D341Med (cell line): ENCODE measurements at places on chromosomes 2 and 18.
A peak's percentile ranks its signal among the peaks of the same experiment; 100 is the strongest.

GRCh38 chr18:57141208-57142129 lies 5.4 kb upstream of the BOD1L2 start:
- DNase-seq = no peak

GRCh38 chr2:84959566-84960506 lies 11.1 kb upstream of the KCMF1 start:
- DNase-seq = no peak

DNA sequence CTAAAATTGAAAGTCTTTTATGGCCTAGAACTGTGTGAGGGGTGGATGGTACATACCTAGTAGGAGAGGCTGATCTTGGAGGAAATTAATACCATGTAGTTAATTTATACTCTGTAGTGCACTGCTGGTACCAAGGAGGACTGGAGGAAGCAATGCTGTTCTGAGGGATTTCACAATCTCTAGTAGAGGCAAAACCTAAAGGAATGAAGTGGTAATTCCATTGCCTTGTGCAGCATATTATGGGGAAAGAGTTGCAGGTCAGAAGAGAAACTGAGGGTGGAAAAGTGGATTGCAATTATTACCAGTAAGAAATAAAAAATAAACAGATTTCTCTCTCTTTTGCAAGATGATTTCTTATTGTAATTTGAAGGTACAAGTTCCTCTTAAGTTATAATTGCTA lies 2.2 kb downstream of the ABI2 start:
- no peak for DNase-seq

- peak; percentile 10 for DNase-seq
Measured at GRCh38 chr2:232432598-232433184, 23.3 kb upstream of the ALPI start.

- no peak for DNase-seq
Measured at GRCh38 chr2:16168506-16169264, 228.3 kb downstream of the MYCN start.

- DNase-seq = no peak
Measured at GRCh38 chr2:106094131-106094841, 99.8 kb downstream of the UXS1 start.

- no peak for DNase-seq
Measured at GRCh38 chr2:204129591-204130294, 193.2 kb downstream of the ICOS start.

DNA sequence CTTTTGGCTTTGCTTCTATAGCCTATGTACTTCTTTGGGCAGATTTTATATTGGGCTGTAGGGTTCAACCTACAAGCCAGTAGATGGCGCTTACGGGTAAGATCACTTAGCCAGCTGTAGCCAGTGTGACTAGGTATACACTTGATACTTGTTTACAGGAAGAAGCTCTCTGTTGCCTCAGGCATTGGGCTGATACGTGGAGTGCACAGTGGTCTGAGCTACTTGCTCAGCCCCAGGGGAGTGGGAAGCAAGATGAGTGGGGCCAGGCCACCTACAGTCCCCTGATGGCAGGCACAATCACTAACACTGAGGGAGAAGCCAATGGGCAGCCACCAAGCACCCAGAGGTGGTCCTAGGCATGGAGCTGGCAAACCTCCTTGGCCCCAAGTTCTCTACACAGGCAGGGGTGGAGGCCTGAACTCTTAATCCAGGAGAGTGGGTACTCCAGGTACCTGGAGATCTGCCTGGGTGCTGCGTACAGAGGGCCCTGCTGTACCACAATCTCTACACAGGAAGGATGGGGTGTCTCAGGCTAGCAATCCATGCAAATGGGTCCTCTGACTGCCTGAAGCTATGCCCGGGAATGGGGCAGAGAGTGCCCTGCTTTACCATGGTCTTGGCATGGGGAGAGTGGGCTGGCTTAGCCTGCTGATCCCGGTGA lies 122.2 kb downstream of the NCOA1 start:
- peak; percentile 30 for DNase-seq

GRCh38 chr18:31920277-31920676 lies 22.7 kb downstream of the TRAPPC8 start:
- DNase-seq = no peak

DNA sequence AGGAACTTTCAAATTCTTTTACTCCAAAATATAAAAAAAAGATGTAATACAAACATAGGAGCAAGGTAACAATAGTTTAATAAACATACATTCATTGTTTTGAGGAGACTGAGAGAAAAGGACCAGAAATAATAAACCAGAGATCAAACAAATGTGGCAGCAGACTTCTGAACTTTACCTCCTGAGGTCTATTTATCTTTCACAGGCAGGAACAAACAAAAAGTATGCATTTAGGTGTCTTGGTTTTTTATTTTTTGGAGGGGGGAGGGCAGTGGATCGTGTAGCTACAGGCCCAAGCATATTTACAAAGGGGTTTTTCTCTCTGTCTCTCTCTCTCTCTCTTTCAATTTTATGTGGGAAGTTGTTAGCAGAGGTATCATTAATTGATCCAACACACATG lies 5.6 kb downstream of the PPP4R1 start:
- no peak for DNase-seq

GRCh38 chr18:63197246-63197869 lies 122.2 kb downstream of the BCL2 start:
- DNase-seq = no peak

GRCh38 chr2:45172760-45173392 lies 163.6 kb upstream of the SIX2 start:
- no peak for DNase-seq

DNA sequence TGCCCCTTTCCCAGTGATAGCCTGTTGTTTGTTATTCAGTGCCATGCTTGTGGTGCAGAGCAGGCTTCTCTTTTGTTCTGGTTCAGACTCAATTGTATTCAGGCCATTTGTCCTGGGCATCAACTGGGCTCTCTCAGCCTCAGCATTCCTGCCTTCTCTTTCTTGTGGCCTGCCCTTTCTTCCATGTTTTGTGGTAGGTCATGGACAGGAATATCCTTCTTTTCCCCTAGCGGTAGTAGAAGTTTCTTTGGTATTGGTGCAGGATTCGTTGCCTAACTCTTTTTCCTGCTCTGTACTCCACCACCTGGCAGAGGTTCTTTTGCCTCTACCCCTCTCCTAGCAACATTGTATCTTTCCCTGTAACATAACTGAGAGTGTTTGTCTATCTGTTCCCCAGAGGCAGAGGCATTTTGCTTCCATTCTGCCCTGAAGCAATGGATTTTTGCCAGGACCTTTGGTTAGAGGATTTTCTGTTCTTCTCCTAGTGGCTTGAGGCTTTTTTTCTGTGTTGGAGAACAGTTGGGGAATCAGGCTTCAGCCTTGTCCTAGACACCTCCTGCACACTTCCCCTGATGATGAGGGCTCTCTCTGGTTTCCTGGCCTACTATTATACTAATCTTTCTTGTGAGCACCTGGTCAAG lies 68.5 kb downstream of the NCOA1 start:
- no peak for DNase-seq

- DNase-seq = peak; percentile 70
Measured at GRCh38 chr2:178306352-178307073, 112.2 kb downstream of the OSBPL6 start.

DNA sequence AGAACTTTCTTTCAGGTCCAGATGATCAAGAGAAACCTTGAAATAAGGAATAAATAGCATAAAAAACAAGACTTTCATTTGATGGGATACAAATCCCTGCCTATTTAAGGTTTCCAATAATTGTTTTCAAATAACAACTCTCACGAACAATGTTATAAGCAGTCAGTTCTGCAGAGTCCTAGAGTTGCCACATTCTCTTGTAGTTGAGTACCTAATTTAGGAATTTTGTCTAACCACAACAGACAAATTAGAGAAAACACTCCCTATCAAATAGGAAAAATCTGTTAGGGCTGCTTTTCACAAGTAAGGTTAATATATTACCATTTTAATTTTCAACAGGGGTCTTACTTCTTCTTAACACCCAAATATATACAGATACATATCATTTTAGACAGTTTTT lies 130.1 kb upstream of the CDH20 start:
- DNase-seq = no peak

DNA sequence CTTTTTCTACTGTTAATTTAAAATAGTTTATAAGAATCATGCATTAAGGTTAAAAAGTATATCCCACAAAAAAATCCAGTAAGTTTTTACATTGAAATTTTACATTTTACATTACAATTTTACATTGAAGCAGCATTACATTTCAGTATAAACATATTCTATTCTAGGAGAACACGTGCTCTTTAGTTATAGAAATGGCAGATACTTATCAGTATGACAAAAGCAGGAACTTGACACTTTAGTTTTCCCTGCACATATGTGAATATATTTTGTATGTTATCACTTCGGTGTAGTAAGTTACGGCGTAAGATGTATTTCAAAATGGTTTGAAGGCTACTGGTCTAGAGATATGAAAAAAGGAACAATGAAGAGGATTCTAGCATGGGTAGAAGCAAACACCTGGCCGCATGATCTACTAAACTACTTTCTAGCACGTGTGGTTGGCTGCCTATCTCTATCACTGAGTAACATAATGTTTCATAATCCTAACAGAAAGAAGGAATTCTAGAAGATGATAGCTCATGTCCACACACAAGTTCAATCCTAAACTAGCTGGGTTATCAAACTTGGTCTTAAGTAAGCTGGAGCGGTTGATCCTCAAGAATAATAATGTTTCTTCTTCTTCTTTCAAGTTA lies 5.4 kb downstream of the IMMT start:
- no peak for DNase-seq
